Ovary (tissue), 10 donors: ENCODE measurements at places on chromosomes 7 and 10. TPM values are rescaled to one million over a fixed set of nuclear protein-coding genes. Genes with fewer than 3 reads are reported as not detected.

ARL3 gene
- 23.6 TPM for total RNA-seq

DNA sequence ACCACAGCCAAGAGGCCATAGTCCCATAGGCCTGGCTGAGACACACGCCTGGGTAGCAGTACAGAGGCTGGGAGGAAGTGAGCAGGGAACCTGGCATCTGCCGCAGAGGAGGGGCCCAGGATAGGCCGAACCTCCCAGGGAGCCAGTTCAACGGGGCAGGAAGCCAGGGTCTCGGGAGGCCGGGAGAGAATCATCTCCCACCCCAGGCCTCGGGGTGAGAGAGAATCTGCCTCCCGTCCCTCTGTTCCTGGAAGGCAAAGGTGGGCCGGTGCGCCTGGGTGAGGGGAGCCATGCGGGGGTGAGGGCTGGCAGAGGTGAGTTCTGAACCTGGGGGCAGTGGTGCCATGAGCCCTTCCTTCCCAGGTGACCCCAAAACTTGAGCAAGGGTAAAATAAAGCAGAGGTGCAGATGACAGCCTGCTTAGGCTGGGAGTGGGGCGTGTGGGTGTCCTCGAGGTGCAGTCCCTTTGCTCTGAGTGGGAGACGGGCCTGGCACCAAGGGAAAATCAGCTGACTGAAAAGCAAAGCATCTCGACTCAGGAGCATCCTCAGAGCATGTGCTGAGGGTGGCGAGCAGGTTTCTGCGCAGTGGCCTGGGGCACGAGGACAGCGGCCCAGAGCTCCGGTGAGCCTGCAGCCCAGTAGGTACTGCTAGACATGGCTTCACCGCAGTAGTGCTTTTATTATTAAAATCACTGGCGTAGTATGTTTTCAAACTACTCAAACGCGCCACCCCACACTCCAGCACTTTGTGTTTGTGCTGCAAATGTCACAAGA is 15.5 kb downstream of the AGAP3 start:
- peak; percentile 19 for DNase-seq

EPHA1 gene
- total RNA-seq = 1.3 TPM

- DNase-seq = no peak
These were observed 176.5 kb upstream of the VWC2 start for GRCh38 chr7:49596701-49597491.

- no peak for DNase-seq
These were observed 252.9 kb downstream of the DNAJB6 start for GRCh38 chr7:157589680-157590079.

DNA sequence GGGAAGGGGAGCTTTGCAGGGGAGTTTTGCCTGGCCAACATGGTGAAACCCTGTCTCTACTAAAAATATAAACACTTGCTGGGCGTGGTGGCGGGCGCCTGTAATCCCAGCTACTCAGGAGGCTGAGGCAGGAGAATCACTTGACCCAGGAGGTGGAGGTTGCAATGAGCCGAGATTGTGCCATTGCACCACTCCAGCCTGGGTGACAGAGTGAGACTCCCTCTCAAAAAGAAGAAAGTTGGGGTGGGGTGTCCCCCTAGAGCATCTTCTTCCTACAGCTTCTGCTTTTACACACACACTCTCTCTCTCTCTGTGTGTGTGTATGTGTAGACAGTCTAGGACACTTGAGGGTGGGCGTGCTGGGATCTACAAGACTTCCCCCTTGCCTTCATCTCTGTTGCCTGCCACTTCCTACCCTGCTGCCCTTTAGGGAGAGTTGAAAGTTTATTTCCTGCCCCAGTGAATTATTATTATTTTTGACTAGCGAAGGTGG is 21.7 kb downstream of the PLAU start:
- DNase-seq = no peak
